T-cell (primary cell): ENCODE measurements at places on chromosomes 1 and 21.
A peak's percentile ranks its signal among the peaks of the same experiment; 100 is the strongest.

DNA sequence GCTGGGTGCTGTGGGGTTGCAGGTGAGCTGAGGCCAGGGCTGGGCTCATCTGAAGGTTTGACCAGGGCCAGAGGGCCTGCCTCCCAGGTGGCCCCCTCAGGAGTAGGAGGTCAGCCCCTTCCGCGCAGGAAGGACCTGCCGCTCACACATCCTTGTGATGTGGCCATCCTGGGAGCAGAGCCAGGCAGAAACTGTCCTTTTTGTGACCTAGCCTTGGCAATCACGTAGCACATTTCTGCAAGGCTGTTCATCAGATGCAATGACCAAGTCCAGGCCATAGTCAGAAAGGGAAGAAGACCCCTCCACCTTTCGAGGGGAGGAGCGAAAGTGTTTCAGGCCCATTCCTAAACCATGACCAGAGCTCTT lies 55.5 kb upstream of the TRAPPC10 start:
- H3K4me1 ChIP-seq: no peaks in the 10 kb centered on the region
- H3K36me3 ChIP-seq: peaks cover 6% of the 10 kb centered on the region
- H3K4me3 ChIP-seq: no peak overlapping the region
- H3K27ac ChIP-seq: no peak overlapping the region
- H3K27me3 ChIP-seq: no peaks in the 10 kb centered on the region

- peak; percentile 38 for DNase-seq
- H3K4me1 ChIP-seq: peaks cover 2% of the 10 kb centered on the region
- H3K36me3 ChIP-seq: no peaks in the 10 kb centered on the region
- H3K4me3 ChIP-seq: no peak overlapping the region
- H3K27me3 ChIP-seq: no peaks in the 10 kb centered on the region
- no peak overlapping the region for H3K27ac ChIP-seq
These were observed 20.8 kb upstream of the GBP1 start for GRCh38 chr1:89085781-89086180.

GRCh38 chr1:228691211-228691610 lies 44.1 kb upstream of the RHOU start:
- no peaks in the 10 kb centered on the region for H3K36me3 ChIP-seq
- H3K27ac ChIP-seq: no peak overlapping the region
- H3K4me1 ChIP-seq: peaks cover 2% of the 10 kb centered on the region
- H3K27me3 ChIP-seq: peaks cover 5% of the 10 kb centered on the region

- H3K27ac ChIP-seq: no peak overlapping the region
- no peaks in the 10 kb centered on the region for H3K36me3 ChIP-seq
- no peak overlapping the region for H3K4me3 ChIP-seq
- H3K27me3 ChIP-seq: peaks cover 59% of the 10 kb centered on the region
- DNase-seq: no peak
- H3K4me1 ChIP-seq: no peaks in the 10 kb centered on the region
These were observed 68.1 kb downstream of the VWA5B1 start for GRCh38 chr1:20358761-20359263.

- DNase-seq: no peak
- peaks cover 84% of the 10 kb centered on the region for H3K36me3 ChIP-seq
- no peaks in the 10 kb centered on the region for H3K27me3 ChIP-seq
- no peak overlapping the region for H3K4me3 ChIP-seq
- no peak overlapping the region for H3K27ac ChIP-seq
These were observed 72.1 kb downstream of the VPS26C start for GRCh38 chr21:37195059-37195458.

DNA sequence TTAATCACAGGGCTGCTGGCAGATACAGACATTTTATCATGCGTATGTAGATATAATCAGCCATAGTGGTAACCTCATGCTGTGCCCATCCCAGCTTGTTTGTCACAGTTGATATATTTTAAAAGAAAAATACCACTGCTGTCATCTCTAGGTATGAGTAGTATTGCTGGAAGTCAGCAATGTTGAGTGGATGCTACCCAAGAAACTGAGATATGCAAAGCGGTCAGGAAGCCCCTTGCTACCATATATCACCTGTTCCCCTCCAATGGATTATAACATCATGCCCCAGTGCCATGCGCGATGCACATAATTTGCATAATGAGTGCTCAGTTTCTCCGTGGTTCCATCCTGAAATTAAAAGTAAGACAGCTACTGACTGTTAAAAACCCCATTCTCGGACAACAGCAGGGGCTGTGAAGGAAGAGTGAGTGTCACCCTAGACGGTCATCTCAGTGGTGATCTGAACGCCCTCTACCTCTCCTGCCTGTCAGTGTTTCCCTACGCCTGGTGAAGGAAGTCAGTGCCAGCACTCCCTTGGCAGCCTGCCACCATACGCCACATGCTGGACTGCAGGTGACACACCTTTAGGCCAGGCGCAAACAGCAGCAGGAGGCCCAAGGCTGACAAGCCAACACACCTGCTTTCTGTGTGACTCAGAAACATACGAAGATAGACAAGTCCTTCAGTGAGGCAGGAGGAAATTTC lies 2.7 kb downstream of the IL10RB start:
- H3K36me3 ChIP-seq: peaks cover 2% of the 10 kb centered on the region
- no peak overlapping the region for H3K4me3 ChIP-seq
- H3K27me3 ChIP-seq: no peaks in the 10 kb centered on the region
- H3K4me1 ChIP-seq: peaks cover 11% of the 10 kb centered on the region
- no peak for DNase-seq

DNA sequence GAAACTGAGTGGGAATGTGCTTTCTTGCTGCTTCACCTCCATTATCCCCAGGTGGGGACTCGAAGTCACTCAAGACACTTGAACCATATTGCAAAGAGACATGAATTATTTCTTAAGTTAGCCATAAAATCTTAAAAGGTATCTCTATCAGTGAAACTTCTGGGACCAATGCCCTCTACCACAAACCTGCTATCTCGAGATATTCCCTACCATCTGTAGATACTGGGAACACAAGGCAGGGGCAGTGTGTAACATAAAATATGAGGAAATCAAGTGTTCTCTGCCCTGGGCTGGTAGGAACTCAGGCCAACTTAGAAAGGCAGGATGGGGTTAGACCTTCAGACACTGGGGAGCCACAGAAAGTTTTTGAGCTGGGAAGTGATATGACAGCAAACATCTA lies 1.3 kb upstream of the CD58 start:
- H3K4me1 ChIP-seq: peaks cover 31% of the 10 kb centered on the region
- no peaks in the 10 kb centered on the region for H3K36me3 ChIP-seq
- no peak overlapping the region for H3K27ac ChIP-seq
- H3K27me3 ChIP-seq: no peaks in the 10 kb centered on the region
- H3K4me3 ChIP-seq: no peak overlapping the region
- no peak for DNase-seq

DNA sequence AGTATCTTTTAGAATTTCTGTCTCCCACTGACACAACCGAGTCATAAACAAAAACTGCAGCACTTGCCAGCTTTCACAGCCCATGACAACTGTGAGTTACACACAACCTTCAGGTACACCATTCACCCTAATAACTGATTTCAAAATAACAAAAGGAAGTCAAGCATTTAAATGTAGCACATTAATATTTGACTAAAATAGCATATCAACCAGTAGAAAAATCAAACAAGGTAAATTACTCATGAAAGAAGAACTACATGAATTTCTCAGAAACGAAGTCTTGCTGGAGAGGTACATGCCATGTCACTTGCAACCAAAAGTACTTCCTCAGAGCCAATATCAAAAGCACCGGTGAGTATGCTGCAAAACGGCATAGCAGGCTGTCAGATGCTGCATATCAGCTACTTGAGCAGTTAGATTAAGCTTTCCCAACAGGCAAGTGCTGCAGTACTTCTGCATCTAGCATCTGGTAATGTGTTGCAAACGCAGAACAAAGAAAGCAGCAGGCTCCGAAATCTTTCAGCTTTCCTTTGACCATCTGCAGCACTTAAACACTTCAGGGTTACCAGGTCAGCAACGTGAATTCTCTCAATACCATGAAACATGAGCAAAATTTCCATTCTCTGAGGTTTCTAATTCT lies 223.2 kb downstream of the SMYD3 start:
- H3K4me3 ChIP-seq: no peak overlapping the region
- H3K27me3 ChIP-seq: no peaks in the 10 kb centered on the region
- H3K36me3 ChIP-seq: no peaks in the 10 kb centered on the region
- no peak for DNase-seq

DNA sequence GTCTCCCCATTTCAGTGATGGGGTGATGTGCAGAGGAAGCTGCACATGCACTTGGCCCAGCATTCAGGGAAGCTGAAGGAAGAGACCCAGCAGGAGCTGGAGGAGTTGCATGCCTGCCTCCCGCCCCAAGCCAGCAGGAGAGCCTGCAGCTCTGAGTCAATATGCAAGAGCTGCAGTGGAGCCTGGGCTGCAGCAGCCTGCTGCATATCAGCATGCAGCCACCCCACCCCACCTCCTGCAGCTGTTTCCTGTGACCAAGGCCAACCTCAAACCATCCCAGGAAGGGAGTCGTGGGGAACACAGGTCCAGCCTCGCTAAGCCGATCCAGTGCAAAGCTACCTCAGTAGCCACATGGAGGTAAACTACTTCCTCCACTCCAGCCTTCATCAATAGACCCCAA lies 18.9 kb downstream of the AGT start:
- peaks cover 39% of the 10 kb centered on the region for H3K36me3 ChIP-seq
- H3K27me3 ChIP-seq: no peaks in the 10 kb centered on the region
- H3K4me1 ChIP-seq: no peaks in the 10 kb centered on the region
